ENCODE measurements at places on chromosomes 5 and 9. TPM values are rescaled to one million over a fixed set of nuclear protein-coding genes. Genes with fewer than 3 reads are reported as not detected.

DNA sequence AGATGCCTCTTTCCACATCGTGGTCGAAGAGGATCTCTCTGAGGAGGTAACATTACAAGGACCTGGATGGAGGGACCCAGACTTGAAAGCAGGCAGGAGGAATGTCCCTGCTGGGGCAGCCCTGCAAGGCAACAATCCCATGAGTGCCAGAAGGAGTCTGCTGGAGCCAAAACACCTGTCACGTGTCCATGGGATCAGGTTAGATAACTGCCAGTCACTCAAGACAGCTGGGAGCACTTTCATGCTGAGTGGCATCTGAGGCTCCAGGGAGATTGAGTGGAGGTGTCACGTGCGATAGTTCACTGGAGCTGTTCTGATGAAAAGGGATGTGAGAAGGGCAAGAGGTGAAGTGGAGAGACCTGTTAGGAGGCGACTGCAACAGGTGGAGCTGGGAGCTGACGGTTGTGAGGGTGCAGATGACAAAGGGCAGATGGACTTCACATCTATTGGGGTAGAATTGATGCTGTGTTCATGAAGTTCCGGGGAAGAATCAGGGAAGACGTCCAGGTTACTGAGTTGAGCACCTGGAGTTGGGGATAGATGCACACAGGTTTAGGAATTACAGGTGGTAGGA, 68.4 kb downstream of the ICE1 start:
- no peak for DNase-seq

DNA sequence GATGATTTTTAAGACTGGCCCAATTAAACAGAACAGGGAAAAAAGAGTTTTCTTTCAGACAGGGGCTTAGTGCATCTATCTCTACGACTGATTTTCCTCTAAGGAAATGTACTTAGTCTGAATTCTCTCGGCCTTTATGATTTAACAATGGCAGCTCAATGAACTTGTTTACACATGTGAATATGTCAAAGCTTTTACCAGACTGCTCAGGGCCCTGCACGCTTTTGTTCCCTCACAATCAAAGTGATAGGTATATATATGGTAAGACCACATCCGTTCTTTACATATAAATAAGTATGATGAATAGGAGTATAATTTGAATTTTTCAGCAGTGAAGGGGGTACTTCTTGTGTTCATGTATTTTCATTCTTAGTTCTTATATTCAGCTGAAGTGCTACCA, 27.6 kb downstream of the LEAP2 start:
- DNase-seq = no peak

Gene PTGES
- 0.84 TPM for polyA plus RNA-seq

GRCh38 chr5:26416911-26417310, 621.5 kb downstream of the CDH9 start:
- DNase-seq = no peak

DNA sequence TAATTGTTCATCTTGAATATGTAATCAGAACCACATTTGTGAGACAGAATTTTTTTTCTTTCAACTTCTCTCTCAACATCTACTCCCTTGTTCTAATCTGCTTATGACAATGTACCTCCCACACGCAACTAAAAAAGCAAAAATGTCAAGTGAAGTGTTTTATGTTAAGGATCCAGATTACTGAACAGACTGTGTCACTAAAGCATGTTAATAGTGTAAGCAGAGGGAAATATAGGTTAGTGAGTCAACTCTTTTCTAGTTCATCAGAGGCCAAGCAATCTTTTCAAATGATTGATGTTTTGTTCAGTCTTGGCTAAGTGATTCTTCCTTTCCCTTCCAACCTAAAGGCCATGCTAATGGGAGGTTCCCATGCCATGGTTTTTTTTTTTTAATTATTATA, 34.7 kb upstream of the IDNK start:
- DNase-seq = no peak
